ENCODE measurements at places on chromosomes 16 and 17.

DNA sequence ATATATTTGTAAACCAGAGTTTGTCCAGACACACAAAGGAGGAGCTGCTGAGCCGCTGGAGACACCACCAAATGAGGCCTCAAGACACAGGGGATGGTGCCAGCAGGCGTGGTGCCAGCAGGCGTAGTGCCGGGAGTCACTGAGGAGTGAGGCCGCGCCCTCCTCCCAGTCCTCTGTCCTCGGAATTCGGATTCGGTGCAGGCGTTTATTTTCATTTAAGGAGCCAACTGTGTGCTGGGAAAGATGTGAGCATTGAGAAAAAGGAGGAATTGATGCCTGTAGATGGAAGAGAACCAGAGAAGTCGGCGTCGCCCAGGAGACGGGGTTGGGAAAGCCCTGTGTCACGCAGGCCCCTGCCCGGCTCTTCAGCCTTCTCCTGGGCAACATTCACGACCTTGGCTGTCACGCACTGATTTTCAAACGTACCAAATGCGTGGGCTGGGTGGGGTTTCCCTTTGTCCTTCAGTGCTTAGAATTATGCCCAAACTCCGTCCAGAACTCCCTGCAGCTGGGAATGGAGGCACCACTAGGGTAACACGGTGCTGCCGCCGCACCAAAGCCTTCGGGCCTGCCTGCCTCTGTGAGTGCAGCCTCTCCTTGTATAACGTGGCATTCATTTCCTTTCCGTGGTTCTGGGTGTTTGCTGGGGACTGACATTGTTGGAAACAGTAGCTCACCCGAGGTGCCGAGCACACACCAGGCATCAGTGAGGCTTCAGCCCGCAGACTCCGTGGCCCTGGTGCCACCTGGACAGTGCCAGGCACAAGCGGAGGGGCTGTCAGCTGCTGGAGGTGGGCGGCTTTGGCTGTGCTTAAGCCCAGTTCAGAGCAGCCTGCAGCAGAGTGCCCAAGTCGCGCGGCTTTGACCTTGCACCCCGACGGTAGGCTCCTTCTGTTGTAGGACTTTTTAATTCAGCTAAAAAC is 49.0 kb upstream of the CHMP6 start:
- DNase-seq: no peak

GRCh38 chr16:29777576-29778350 is at the start of gene ZG16:
Gene ZG16, plus strand, starts transcription at chr16:29778256. Its CDS starts 1,011 bp downstream, at chr16:29779267.
- no peak for DNase-seq

DNA sequence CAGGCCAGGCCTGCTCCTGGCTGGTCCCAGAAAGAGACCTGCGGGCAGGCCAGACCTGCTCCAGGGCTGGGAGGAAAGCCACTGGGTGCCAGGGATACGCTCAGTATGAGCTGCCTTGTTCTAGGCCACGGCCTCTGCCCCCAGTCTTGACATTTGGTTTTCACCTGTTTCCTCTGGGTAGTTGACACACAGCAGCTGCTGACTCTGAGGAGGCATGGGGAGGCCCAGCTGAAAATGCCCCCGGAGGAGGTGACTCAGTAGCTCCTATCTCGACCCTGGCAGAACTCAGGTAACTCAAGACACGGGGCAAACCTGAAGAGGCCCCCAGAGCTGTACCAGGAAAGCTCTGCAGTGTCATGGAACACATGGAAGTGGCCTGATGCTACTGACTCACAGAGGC is 13.9 kb upstream of the ADGRG1 start:
- peak; percentile 72 for DNase-seq

- no peak for DNase-seq
Measured at GRCh38 chr17:3986939-3987335, 22.7 kb upstream of the ATP2A3 start.

- no peak for DNase-seq
Measured at GRCh38 chr16:66701516-66701915, 5.0 kb upstream of the CMTM4 start.

GRCh38 chr17:75456039-75456416 is 407 bp upstream of the TMEM94 start:
- no peak for DNase-seq

DNA sequence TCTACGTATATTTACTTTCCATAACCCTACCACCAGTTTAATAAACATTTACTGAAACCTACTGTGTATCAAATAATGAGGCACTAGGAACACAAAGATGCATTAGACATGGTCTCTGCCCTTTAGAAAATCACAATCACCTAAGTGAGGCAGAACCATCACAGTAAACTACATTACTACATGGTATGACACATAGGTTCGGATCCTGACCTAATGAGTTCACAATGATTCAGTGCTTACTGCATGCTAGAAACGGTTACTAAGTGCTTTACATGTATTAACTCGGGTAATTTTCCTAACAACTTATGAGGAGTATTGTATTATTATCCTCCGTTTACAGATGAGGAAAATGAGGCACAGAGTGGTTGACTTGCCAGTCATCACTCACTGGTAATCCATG is 5.2 kb upstream of the SYNRG start:
- DNase-seq: no peak

- DNase-seq: no peak
Measured at GRCh38 chr16:53482123-53482522, 20.9 kb downstream of the AKTIP start.

DNA sequence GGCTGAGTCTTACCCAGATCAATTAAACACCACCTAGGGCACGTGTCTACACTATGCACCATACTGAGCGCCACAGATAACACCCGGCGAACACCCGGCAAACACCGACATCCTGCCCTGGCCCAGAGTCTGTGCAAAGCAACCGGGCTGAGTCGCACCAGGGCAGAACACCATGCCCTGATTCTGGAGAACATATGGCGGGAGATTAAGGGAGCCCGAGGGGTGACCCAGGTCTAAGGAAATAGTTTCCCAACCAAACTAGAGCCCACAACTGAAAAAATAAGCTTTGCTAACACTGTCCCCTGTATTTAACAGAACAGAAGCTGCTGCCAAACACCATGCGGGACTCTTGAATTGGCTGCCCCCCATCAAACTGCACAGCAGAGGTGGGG is 22.1 kb downstream of the MYO18A start:
- no peak for DNase-seq

DNA sequence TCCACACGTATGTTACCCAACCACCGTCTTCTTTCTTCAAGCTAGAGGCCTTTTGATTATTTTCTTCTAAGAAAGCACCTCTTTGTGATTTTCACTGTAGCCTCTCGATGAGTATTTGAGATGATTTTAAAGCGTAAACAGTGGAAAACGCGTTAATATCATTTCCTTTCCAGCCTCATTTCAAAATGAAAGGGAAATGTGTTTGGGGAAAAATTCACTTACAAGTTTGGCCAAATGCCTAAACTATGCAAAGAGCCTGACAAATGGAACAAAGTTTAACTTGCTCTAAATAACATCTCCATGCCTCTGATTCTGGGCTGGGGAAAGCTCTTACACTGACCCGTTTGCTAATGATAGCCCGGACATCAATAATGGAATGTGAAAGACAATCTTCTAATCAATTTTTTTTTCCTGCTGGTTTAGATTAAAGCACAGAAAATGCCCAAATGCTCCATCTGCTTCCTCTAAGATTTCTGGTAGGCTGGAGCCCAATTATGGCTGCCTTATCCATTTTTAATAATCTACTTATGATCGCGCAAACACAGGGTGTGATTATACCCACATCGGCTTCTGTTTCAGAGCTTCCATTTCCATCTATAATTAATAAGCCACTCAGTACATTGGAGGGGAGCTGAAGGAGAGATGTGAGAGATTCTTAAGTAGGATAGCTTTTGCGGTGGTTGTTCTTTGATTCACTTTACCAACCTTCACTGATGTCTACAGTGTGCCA is 43.5 kb downstream of the HS3ST2 start:
- no peak for DNase-seq

GRCh38 chr16:67165121-67166078 is 855 bp downstream of the HSF4 start:
- no peak for DNase-seq

DNA sequence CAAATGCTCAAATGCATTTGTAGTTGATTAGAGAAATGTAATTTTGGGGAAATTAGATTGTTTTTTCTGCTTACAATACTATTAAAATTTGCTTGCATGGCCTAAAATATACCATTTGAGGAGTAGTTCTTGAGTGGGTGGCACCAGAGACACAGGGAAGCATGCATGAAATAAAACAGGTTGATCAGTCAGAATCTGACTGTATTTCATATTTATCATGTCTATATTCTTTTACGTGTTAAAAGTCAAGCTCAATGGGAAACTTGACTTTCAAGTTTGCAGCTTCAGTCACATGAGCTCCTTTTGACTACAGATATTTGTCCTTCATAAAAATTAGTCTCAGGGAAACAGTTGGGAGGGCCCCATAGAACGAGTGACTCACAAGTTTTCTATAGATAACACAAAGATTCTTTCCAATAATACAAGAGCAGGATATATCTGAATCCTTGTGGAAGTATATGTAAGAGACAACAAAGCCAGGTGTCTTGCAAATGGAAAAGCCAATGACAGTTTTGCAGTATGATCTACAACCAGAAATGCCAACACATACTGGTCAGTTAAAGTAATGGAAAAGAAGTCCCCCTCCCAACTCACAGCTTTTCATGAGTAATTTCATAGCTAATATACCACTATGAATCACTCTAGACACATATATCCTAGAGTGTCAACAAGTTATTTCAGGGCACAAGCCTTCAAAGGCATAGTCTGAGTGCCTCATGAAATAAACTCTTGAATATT is 42.2 kb upstream of the CORO6 start:
- no peak for DNase-seq

- DNase-seq: no peak
Measured at GRCh38 chr17:15185625-15185991, 79.5 kb downstream of the PMP22 start.
